ENCODE measurements at places on chromosomes 7 and 10.

- H3K27ac ChIP-seq: peak overlapping the region; percentile 75
- H3K36me3 ChIP-seq: no peaks in the 10 kb centered on the region
- no peaks in the 10 kb centered on the region for H3K27me3 ChIP-seq
Observed at GRCh38 chr7:12557282-12557681, 13.2 kb upstream of the SCIN start.

GRCh38 chr7:135976312-135977006 is 700 bp downstream of the MTPN start:
- peaks cover 6% of the 10 kb centered on the region for H3K36me3 ChIP-seq
- peaks cover 12% of the 10 kb centered on the region for H3K4me1 ChIP-seq
- peak overlapping the region; percentile 81 for H3K4me3 ChIP-seq
- peak; percentile 79 for DNase-seq
- H3K27ac ChIP-seq: peak overlapping the region; percentile 82

- H3K4me3 ChIP-seq: no peak overlapping the region
- no peaks in the 10 kb centered on the region for H3K27me3 ChIP-seq
- H3K4me1 ChIP-seq: no peaks in the 10 kb centered on the region
- H3K27ac ChIP-seq: peak overlapping the region; percentile 73
- H3K36me3 ChIP-seq: no peaks in the 10 kb centered on the region
Observed at GRCh38 chr7:92403760-92404074, 43.6 kb upstream of the GATAD1 start.

DNA sequence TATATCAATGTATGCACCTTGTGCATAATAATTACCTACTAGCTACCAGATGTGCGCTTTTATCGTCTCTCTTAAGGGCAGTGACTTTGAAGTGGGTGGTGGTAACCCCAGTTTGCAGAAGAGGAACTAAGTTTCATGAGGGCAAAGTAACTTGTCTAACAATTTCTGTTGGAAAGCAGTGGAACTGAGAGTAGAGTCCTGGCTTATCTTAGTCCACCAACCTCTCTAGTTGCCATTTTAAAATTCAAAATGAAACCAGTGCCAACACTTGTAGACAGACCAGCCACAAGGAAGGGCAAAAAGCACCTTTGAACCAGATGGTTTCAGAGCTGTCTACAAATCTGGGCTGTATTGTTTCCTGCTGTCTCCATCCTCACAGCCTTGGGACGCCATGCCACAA is 32.0 kb upstream of the RBM20 start:
- H3K36me3 ChIP-seq: no peaks in the 10 kb centered on the region
- H3K27ac ChIP-seq: no peak overlapping the region
- H3K4me1 ChIP-seq: peaks cover 17% of the 10 kb centered on the region
- H3K4me3 ChIP-seq: no peak overlapping the region
- DNase-seq: no peak
- H3K27me3 ChIP-seq: no peaks in the 10 kb centered on the region

- no peak overlapping the region for H3K4me3 ChIP-seq
- no peaks in the 10 kb centered on the region for H3K4me1 ChIP-seq
- no peaks in the 10 kb centered on the region for H3K27me3 ChIP-seq
- H3K36me3 ChIP-seq: no peaks in the 10 kb centered on the region
Observed at GRCh38 chr10:25641595-25641994, 292.4 kb upstream of the MYO3A start.

DNA sequence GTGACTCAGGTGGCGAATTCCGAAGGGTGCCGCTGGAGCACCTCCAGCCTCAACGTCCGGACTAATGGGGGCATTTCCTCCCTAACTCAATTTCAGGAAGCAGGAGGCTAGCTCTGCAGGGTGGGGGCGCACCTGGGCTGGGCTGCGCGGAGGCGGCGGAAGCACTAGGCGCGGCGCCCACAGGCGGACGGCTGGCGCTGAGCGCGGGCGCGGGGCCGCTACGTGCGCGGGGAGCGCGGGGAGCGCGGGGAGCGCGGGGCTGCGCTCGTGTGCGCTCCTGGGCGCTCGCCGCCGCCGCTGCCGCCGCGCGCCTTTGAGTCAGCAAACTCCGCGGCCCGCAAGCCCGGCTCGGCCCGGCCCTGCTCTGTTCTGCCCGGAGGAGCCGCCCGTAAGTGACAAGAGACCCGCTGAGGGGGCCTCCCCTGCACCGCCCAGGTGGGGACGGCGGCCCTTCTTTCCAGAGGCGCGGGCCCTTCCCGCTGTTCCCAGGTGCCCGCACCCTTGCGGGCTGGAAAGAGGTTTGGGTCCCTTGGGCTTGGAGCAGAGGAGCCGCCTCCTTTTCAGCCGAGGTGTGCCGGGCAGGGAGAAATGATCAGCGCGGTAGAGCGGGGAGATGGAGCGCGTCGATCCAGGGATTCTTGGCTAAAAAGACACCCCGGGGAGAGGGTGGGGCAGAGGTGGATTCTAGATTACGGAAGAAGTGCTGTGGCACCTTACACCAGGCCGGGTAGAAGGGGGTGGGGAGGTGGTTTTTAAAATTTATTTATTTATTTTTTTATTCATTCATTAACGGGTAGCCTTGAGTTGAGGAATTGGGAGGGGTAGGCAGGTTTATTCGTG is at the start of gene SNX10:
TSS of gene SNX10 (plus strand) at position 164 of the 840 bp plus-strand sequence. CDS start 54,581 bp downstream, outside the sequence.
- no peak within 1 kb of the TSS for H3K27ac ChIP-seq
- H3K36me3 ChIP-seq: no peaks in the 10 kb centered on the region
- peak within 1 kb of the TSS; percentile 87 for H3K4me3 ChIP-seq
- H3K27me3 ChIP-seq: peaks cover 4% of the 10 kb centered on the region
- DNase-seq: peak; percentile 85

GRCh38 chr7:146479040-146479439 is 362.4 kb downstream of the CNTNAP2 start:
- H3K4me3 ChIP-seq: no peak overlapping the region
- no peaks in the 10 kb centered on the region for H3K27me3 ChIP-seq
- no peak overlapping the region for H3K27ac ChIP-seq
- peaks cover 6% of the 10 kb centered on the region for H3K36me3 ChIP-seq

GRCh38 chr10:101053516-101053915 is 8.3 kb upstream of the KAZALD1 start:
- H3K4me3 ChIP-seq: no peak overlapping the region
- H3K27ac ChIP-seq: no peak overlapping the region
- DNase-seq: no peak
- H3K27me3 ChIP-seq: peaks cover 51% of the 10 kb centered on the region
- H3K4me1 ChIP-seq: peaks cover 16% of the 10 kb centered on the region

DNA sequence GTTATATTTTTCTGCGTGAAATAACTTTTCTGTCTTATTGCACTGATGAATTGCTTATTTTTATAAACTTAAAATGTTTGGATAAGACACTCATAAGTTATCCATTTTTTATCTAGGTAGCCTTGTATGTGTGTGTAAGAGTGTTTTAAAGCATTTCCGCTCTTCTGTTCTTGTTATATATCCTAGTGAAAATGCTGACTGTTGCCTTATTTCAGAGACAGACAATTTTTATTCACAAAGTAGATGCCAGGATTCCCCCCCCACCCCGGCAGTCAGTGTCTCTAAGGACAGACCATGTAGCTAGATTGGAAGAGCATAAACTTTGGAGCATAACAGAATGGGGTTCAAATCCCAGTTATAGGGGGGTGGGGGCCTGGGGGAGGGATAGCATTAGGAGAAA is 1.6 kb downstream of the SMC3 start:
- peak overlapping the region; percentile 89 for H3K4me3 ChIP-seq
- H3K27me3 ChIP-seq: no peaks in the 10 kb centered on the region
- no peak for DNase-seq
- no peak overlapping the region for H3K27ac ChIP-seq
- H3K36me3 ChIP-seq: no peaks in the 10 kb centered on the region
- no peaks in the 10 kb centered on the region for H3K4me1 ChIP-seq

DNA sequence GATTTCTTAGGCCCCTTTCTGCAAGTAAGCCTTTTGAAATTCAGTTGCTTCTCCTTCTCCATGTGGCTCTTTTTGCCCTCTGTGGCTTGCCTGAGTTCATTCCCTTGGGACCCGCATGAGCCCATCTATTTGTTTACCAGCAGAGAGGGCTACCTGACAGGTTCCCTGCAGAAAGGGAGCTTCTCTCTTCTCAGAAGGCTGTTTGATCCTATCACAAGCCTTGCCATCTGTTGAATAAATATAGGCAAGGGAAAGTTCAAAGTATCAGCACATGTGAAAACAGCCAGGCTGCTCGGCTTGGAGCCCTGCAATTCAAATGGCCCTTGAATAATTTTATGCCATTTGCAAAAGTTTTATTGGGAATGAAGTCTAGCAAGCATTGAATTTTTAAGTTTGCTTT is 720.2 kb upstream of the FZD8 start:
- H3K4me3 ChIP-seq: no peak overlapping the region
- no peaks in the 10 kb centered on the region for H3K27me3 ChIP-seq
- DNase-seq: peak; percentile 8

DNA sequence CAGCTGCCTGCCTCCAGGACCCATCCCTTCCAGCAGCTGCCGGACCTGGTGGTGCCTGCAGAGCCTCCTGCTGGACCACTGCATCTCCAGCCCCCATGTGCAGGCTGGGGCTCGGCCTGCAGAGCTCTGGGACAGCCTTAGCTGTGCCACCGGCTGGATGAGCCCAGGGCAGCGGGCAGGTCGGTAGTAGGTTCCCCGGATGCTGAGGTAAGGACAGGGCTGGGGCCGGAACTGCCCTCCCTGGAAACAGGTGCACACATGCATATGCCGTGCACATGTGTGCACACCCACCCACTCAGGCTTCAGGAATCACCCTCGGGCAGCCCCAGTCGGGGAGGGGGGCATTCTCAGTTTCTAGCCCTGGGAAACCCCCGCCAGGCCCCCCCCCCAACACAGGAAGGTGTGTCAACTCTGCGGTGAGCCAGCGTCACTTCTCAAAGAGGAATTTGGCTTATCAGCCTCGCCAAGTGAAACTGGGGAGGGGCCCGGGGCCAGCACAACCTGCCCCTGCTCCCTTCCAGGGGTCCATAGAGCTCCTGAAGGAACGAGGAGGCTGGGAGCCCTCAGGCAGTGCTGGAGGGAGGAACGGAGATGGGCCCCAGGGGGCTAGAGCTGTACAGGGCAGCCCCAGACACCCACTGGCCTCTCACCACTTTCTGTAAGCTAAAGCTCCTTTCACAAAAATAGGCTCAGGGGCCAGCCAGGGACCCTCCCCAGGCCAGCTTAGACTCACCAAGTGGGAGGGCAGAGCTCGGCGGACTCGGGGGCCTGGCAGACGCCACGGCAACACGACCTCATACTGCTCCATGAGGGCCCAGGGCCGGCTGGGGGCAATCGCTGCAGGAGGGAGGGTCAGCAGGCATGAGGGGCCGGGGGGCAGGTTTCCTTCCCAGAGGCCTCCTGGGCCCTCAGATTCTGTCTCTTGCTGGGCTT is 1.7 kb downstream of the ADAM8 start:
- no peaks in the 10 kb centered on the region for H3K27me3 ChIP-seq
- H3K4me3 ChIP-seq: no peak overlapping the region
- DNase-seq: no peak
- H3K4me1 ChIP-seq: no peaks in the 10 kb centered on the region
- H3K36me3 ChIP-seq: no peaks in the 10 kb centered on the region

DNA sequence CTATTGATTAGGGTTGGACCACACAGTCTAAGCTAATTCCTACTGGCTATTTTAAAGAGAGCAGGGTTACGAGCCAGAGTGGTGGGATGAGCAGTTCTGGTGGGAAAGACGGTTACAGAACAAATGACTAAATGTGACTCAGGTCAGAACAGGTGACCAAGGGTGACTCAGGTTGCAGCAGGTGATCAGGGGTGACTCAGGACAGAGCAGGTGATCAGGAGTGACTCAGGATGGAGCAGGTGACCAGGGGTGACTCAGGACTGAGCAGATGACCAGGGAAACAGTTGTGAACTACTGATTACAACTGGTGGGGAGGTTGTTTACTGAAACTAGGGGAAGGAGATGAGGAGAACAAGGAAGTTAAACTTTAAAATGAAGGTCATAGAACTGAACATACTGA is 366.3 kb downstream of the ABCA13 start:
- no peak overlapping the region for H3K27ac ChIP-seq
- DNase-seq: no peak
- H3K27me3 ChIP-seq: no peaks in the 10 kb centered on the region
- peaks cover 11% of the 10 kb centered on the region for H3K36me3 ChIP-seq
- H3K4me1 ChIP-seq: peaks cover 21% of the 10 kb centered on the region

DNA sequence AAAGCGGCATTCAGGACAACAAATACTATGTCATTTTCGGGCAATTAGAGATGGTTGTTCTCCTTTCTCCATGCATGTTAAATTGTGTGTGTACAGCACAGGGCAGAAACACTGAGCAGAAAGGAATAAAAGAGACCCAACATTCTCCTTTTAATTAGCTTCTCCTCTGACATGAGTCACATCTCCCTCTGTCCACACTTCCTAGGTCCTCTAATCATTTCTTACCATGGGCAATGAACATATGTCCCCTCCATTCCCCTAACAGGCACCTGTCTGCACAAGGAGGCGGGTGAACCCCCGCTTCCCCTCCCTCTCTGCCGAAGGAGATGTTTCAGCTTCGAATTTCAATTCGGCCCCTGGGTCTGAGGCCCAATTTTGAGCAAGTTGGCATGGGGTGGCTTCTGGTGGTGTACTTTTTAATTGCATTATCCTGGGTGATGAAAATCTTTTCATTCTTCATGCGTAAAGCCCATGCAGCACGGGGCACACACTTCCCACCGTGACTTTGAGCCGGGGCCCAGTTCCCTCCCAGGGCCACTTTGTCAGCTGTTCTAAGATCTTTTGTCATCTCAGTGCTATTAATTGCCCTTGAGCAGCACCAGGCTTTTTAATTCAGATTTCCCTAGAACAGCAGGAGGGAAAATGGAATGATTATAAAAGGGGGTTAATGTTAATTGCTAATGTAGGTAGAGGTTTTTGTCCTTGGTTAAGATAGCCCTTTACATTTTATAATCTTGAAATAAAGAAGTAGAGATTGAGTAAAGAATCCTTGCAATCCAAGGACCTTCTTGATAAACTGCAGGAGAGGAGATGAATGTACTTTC is 219.5 kb upstream of the NRP1 start:
- H3K4me1 ChIP-seq: peaks cover 35% of the 10 kb centered on the region
- H3K27ac ChIP-seq: no peak overlapping the region
- DNase-seq: peak; percentile 19
- H3K27me3 ChIP-seq: no peaks in the 10 kb centered on the region

DNA sequence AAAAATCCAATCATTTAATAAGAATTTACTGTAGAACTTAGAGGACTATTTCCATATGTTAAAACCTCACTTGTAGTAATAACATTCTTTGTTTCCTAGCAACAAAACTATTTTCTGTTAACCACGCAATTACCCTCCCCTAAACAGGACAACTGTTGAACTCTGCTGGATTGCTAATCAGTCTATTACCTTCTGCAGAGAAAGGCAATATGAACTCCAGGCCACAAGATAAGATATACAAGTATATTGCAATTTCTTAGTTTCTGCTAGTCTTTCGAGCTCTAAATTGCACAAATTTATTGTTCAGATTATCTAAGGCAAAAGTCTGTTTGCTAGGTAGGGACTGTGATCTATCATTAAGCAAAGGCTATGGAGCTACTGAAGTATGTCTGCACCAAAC is 920.1 kb upstream of the LRRN3 start:
- peak; percentile 1 for DNase-seq
- H3K27me3 ChIP-seq: no peaks in the 10 kb centered on the region
- H3K4me1 ChIP-seq: no peaks in the 10 kb centered on the region
- H3K36me3 ChIP-seq: no peaks in the 10 kb centered on the region

- no peak overlapping the region for H3K4me3 ChIP-seq
- H3K27ac ChIP-seq: no peak overlapping the region
- peaks cover 10% of the 10 kb centered on the region for H3K4me1 ChIP-seq
Observed at GRCh38 chr10:3806603-3807002, 21.6 kb upstream of the KLF6 start.

All from GM23338 (cell line).